Fibroblast of lung (primary cell): ENCODE measurements at places on chromosomes 1 and 21. TPM values are rescaled to one million over a fixed set of nuclear protein-coding genes. Genes with fewer than 3 reads are reported as not detected.

DNA sequence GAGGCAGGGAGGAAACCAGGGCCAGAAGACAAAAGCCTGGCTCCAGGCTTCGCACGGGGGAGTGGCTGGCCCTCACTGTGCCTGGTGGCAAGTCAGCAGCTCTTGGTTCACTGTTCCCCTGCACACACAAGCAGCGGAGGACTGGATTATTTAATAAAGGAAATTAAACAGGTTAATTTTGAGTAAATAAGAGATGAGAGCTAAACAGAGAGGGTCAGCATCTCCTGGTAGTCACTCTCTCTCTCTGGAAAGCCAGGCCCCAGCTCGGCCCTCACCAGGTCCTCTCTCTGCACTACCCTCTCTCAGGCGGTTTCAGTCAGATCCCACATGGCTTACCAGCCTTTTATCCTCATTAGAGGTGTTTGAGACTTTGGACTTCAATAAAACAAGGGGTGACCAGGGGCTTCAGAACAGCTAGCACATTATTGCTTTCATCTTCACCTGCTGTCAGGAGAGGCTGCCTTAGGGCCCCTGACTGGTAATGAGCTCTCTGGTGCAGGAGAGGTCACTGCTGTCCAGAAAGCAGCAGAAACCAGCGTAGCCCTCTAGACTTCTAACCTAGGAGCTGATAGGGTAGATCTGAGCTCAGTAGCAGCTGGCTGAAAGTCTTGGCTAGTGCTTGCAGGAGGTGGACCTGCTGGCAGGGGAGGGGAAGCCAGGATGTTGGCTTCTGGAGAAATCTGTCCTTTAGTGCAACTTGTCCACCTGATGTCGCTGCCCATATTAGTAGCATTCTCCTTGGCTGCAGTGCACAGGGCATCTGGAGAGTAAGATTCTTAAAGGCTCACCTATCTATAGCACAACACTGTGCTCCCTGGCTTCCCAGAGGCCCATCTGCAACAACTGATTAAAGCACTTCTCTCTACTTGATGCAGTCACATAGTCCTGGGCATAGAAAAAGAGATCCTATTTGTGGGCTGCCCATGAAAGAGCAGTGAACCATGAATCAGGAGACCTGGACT lies 45.9 kb downstream of the SYT6 start:
- DNase-seq = no peak

- DNase-seq = no peak
Observed at GRCh38 chr1:228339766-228340685, 66.6 kb downstream of the TRIM11 start.

DNA sequence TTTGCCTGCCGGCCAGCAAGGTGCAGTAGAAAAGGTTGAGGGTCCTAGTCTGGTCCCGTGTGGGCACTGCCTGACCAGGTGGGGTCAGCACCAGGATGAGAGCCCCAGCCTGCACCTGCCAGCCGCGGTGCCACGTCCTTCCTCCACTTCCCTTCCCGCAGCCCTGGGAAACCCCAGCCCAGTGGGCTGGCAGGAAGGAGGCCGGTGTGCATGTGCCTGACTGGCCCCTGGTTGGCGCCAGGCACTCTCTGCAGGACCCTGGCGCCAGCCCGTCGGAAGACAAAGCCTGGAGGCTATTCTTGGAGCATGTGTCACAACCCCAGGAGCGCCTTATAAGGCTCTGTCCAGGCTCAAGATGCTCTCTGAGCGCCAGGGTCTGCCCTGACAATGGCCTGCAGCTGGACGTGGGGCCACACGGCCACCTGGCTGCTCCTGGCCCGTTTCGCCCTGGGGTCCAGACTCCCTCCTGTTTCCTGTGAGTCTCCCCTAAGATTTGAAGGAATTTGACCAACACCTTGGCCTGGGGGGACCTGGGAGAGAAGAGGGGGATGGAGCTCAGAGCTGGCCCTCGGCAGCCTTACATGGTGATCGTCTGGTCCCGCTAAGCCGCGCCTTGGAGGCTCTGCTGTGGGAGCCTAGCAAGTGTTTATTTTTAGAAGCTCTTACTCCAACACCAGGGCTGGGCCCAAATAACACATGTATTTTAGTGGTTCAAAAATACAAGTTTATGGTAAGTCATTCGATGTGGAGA lies 31.9 kb upstream of the POFUT2 start:
- DNase-seq = peak; percentile 76

GRCh38 chr1:44662683-44663030 lies 11.6 kb downstream of the TMEM53 start:
- DNase-seq = no peak

The ZNF644 gene
- total RNA-seq = 49.3 and 56.8 TPM in 2 replicates

- DNase-seq = peak; percentile 13
Observed at GRCh38 chr1:11059155-11059967, 457 bp downstream of the SRM start.

GRCh38 chr1:228337711-228338520 lies 68.7 kb downstream of the TRIM11 start:
- DNase-seq = no peak

GRCh38 chr21:41185802-41186201 lies 17.8 kb downstream of the BACE2 start:
- no peak for DNase-seq

DNA sequence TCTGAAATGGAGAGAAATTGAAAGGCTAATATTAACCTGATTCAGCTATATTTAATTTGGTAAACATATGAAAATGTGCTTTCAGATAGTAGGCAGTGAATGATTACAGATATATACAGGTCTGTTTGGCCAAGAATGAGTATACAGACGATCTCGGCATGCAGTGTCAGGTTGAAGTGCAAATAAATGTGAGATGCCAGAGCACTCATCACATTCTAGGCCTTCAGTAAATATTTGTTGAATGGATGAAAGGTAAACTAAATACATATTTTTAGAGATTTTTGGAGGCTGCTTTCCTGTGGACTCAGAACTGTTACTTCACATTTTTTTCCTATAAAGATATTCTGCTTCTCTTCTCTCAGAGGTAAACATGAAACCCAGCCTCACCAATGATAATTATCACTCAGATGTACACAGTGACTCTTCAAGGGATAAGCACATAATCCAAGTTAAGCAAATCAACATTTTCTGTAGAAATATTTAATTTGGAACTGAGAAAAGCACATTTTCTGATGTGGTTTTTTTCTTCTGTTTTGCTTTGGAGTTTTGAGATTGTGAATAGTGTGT lies 702.9 kb downstream of the BRINP3 start:
- no peak for DNase-seq

DNA sequence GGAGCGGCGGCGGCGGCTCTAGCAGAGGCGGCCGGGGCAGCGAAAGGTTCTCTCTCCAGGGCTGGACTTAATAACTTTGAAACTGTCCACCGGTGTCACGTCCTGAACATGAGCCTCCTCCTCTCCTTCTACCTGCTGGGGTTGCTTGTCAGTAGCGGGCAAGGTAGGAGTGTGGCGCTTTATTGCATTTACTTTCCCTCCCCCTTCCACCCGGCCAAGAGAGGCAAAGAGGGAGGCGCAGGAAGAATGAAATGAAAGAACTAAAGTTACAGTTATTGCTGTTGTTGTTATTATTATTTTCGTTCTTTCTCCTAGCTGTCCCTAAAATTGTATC lies 214 bp downstream of the NCAM2 start:
- no peak for DNase-seq

- no peak for DNase-seq
Observed at GRCh38 chr21:32162727-32163320, 116.0 kb downstream of the MIS18A start.

The SYCP1 gene
- not detected in 2 replicates for total RNA-seq

The GRIK1 gene
- not detected in 2 replicates for total RNA-seq

DNA sequence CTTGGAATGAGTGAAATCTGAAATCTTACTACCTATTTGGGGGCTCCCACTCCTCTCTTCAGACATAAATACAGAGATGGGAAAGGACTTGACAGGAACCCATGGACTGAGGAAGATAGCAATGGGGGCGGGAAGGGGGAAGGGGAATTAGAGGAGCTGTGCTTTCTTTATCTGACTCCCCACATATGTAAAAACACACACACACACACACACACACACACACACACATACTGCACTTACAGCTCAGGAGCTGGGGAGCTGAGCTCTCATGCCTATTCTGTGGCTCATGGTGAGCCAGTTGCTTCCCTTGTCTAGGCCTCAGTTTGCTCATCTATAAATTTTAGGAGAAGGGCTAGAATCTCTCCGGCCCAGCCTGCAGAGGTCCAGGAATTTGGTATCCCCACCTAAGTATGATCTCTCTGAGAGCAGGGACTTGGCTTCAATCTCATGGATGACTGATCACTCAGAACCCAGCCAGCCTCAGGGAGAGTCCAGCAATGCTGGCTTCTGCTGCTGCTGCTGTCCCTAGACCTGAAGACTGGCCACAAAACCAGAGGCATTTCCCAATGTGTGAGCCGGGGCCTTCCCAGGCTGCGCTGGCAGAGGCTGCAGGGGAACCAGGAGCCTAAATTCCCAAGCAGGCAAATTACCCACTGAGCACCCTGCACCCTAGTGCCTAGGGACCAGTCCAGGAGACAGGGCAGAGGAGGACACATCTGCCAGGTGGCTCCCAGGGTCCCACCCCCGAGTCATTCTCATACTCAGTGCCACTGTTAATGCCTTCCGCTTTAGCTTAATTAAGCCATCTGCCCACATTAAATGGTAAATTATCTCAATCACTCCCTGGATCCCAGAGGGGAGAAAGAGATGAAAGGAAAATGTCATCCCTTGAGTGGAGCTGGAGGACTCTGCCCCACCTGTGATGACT lies 57.5 kb upstream of the RBM15 start:
- no peak for DNase-seq

DNA sequence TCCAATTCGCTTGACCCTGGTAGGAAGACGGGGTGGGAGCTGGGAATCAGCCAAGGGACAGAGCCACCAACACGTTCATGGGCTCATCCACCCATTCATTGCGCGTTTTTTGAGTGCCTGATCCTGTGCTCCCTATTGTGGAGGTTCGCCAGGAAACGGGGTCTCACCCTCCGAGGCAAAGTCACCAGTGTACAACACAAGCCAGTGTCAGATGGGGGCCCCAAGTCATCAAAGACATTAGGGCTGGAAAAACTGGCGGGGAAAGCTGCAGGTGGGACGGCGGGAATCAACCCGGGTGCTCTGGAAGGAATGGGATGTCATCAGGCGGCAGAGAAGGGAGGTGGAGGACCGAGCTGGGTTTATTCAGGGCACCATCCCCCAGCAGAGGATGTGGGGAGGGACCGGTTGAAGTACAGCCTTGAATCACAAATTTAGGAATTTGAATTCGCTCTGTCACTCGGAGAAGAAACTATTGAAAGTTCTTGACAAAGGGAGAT lies 667 bp upstream of the NID1 start:
- DNase-seq = no peak

DNA sequence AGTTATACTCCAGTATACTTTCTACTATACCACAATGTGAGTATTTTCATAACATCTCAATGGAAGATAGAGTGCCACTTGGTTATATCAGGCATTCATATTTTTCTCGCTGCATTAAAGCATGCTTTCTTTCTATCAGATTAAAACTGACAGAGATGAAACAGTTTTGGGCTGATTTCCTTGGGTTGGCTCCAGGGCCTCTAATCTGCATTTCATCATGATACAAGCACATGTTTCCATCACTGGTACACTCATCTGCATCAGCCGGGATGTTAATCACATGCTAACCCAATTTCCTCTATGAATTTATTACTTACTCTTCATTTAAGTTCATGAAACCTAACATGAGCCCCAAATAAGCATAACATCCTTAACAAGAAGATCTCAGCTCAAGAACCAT lies 289.0 kb upstream of the DAB1 start:
- no peak for DNase-seq

The ADCY10 gene
- total RNA-seq = under 0.01 and 0.17 TPM in 2 replicates

The DNMT3L gene
- not detected in 2 replicates for total RNA-seq

DNA sequence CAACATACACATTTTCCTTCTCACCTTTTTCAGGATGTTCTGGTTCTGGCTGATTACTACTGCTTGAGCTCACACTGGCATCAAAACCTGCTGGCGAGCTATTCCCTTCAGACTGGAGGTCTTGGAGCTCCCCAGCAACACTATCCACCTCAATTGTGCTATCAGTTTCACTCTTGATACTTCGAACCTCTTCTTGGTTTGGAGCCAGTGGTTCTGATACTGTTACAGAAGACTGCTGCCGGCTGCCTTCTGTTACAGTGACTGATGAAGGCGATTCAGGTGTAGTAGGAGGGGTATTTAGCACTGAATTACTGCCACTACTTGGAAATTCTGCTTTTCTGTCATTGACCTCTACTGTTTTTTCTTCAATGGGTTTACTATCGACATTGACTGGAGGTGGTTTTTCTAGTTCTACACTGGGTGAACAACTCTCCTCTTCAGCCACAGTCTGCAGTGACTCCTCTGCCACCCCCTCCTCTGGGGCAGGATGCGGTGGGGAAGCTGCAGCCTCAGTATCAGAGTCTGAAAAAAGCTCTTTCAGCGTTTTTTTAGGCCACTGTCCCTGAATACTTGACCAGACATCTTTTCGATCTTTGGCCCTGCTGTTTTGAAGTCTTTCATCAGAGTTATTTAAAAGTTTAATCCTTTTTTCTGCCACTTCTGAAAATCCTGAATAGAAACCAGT lies 20.7 kb upstream of the RBM34 start:
- DNase-seq = no peak

GRCh38 chr1:228397966-228398365 lies 8.7 kb downstream of the TRIM11 start:
- no peak for DNase-seq

The SPRR2A gene
- total RNA-seq = not detected in 2 replicates

The LENEP gene
- total RNA-seq = 0.26 TPM in 1 of 2 replicates, not detected in the other

The LAX1 gene
- not detected in 2 replicates for total RNA-seq

The DCST1 gene
- total RNA-seq = not detected in 2 replicates

DNA sequence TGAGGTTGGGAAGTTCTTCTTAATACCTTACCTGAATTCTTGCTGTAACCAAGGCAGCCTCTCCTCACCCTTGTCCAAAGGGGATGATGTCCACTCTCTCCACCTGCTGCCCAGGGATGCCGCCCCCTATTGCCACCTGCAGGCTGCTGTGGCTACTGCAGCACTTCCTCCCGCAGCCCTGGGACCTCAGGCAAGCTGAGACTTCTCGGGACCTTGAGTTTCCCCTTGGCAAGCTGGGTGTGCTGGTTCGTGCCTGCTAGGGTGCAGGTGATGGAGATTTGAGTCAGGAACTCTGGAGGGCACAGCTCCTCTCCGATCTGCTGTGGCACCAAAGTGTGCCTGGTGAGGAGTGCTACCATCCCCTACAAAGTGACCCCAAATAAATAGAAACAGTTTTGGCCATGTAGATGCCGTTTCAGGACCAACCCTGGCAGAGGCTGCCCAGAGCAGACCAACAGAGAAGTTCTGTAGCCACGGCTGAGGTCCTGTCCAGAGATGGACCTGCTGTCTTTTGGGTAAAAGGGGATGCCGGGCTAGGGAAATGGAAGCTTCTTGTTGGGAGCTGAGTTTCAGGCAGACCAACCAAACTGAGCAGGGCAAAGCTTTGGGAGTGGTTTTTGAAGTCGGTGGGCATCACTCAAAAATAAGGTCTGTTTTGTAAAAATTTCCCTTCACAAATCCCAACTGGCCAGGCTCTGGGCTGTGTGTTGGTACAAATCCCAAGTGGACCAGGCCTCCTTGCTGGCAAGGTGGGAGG lies 31.7 kb downstream of the RUNX3 start:
- DNase-seq = peak; percentile 16

The RBP7 gene
- total RNA-seq = not detected in 2 replicates

The CD2 gene
- total RNA-seq = not detected in 2 replicates

GRCh38 chr1:156420205-156421061 lies 51.4 kb downstream of the RHBG start:
- no peak for DNase-seq

The RAB3B gene
- total RNA-seq = 7.2 and 36.5 TPM in 2 replicates

- peak; percentile 23 for DNase-seq
Observed at GRCh38 chr1:92832537-92833114, 786 bp downstream of the RPL5 start.

GRCh38 chr1:230291731-230292620 lies 134.2 kb downstream of the PGBD5 start:
- no peak for DNase-seq
